Stimulated activated CD8-positive, alpha-beta memory T cell treated with anti-CD3 and anti-CD28 coated beads, Interleukin-15, amount 100 ng/mL, for 1 hour (primary cell): ENCODE measurements at places on chromosomes 6 and 20.

DNA sequence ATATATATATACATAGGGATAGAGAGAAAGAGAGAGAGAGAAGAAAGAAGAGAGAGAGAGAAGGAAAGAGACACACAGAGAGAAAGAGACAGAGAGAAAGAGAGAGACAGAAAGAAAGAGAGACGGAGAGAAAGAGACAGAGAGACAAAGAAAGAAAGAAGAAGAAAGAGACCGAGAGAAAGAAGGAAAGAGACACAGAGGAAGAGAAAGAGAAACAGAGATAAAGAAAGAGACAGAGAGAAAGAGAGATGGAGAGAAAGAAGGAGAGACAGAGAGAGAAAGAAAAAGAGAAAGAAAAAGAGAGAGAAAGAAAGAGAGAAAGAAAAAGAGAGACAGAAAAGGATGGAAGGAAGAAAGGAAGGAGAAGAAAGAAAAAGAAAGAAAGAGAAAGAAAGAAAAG is 46.9 kb upstream of the TASP1 start:
- no peak for DNase-seq

GRCh38 chr6:37987559-37987958 is 168.0 kb downstream of the ZFAND3 start:
- no peak for DNase-seq

GRCh38 chr6:8481727-8482126 is 46.4 kb upstream of the SLC35B3 start:
- no peak for DNase-seq

- DNase-seq: no peak
These were observed 144.7 kb downstream of the SCML4 start for GRCh38 chr6:107679457-107679856.

DNA sequence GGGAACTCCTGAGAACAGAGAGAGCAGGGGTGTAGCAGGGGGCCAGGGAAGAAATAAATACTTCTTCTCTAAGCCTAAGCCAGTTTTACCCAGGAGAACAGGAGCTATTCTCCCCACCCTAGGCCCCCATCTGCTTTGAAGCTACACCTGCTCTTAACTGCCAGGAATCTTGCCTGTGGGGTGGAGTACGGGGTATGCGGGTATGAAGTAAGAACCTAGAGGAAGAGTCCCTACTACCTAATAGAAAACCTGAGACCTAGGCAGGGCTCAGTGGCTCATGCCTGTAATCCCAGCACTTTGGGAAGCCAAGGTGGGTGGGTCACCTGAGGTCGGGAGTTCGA is 1.5 kb downstream of the SLC29A1 start:
- no peak for DNase-seq

GRCh38 chr6:121522265-121522664 is 86.8 kb downstream of the GJA1 start:
- no peak for DNase-seq

- no peak for DNase-seq
These were observed 18.0 kb upstream of the TBC1D22B start for GRCh38 chr6:37239526-37239925.

GRCh38 chr6:41453244-41453643 is 92.9 kb upstream of the FOXP4 start:
- DNase-seq: no peak

GRCh38 chr6:78864957-78865356 is 2.4 kb upstream of the IRAK1BP1 start:
- DNase-seq: no peak

DNA sequence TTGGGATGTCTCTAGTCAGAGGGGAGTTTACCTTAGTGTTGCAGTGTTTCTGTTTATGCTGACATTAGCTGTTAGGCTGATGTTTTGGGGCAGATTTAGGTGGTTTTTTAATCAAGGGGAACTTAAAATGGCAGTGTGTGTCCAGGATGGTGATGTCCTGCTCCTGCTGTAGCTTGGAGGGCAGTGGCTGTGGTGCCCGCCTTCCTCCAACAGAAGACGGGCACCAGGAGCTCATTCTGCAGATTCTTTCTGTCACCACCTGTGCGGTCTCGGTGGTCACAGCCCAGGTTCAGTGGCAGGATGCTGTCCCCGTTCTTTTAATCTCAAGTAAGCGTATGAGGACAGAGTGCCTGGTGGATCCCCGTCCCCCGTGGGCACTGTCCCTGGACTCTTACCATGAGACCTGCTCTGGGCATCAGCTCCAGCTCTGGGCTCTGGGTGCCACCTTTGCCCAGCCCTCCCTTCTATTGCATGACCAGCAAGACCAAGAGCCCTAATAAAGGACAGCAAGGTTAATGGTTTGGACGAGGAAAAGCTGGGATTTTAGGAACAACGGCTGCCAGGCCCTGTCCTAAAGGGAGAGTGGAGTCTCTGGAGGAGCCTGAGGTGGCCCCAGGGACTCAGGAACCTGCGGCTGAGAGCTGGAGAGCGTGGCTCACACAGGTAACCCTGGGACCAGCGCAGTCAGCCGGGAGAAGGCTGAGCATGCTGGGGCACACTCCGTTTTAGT is 217.3 kb downstream of the ERMARD start:
- DNase-seq: no peak

GRCh38 chr20:5469111-5469510 is 152.4 kb upstream of the PROKR2 start:
- DNase-seq: no peak

DNA sequence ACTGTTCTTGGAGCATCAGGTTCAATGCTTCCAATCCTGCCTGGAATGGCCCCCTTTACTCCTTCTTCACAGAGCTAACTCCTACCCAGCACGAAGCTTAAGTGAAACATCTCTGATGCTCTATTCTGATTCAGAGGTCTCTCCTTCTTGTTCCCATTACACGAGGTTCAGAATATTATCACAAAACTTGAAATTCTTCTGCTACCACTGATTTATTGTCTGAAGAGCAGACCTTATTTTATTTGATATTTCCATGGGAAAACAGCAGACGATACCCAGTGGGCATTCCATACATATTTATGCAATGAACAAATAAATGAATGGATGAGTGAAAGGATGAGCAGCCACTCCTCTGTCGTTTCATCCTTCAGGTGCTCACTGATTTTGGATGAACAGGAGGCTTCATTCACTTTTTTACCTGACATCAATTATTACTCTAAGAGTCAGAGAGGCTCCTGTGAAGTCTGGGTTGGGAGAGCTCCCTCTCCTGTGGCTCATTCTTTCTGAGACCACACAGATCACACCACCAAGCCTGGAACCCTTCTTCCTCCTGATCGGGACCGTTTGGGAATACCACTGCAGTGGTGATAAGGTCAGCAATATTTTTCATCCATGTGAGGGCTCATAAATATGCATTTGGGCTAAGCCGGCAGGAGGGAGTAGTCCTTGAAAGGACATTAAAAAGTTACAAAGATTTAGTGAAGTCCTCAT is 25.8 kb downstream of the SMLR1 start:
- DNase-seq: no peak

DNA sequence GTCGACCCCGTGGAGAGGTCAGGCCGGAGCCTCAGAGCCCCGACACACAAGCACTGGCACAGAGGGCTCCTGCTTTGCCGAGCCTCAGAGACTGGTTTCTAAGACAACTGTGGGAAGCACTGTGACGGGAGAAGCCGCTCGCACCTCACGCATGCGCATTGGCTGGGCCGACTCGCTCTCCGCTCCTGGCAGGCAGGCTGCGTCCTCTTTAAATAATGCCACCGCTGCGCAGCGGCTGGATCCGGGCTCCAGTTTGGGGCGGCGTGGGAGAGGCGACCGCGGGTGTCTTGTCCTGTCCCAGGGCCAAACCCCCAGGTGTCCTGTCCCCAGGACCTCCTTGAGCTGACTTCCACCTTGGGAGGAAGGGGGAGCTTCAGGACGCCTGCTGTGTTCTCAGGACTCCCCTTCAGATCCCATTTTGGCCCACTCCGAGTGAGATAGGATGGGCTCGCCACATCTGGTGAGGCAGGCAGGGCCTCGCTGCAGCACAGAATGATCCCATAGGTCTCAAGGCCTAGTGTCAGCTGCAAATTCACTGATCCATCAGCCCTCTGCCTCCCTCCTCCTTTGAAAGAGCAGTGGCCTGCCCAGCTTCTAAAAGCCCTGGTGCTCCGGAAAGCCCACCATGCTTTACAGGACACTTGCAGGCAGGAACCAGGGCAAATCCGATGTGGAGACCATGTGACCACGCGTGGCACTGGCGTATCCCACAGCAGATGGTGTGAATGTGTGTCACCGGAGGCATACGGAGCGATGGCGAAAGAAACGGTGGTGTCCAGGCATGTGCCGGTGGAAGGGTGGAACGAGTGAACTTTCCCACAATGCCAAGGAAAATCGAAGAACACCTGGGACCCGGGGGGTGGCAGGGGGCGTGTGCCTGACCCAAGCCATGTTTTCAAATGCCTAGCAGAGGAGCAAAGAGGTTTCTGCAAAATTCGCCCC is 169.3 kb upstream of the ZNF337 start:
- no peak for DNase-seq

GRCh38 chr20:46434597-46434996 is 28.2 kb upstream of the ELMO2 start:
- no peak for DNase-seq

GRCh38 chr20:61808447-61808846 is 257.2 kb downstream of the TAF4 start:
- DNase-seq: no peak

GRCh38 chr6:84583784-84584183 is 180.6 kb downstream of the TBX18 start:
- DNase-seq: no peak

- no peak for DNase-seq
These were observed 104.4 kb upstream of the PRL start for GRCh38 chr6:22401206-22401605.

DNA sequence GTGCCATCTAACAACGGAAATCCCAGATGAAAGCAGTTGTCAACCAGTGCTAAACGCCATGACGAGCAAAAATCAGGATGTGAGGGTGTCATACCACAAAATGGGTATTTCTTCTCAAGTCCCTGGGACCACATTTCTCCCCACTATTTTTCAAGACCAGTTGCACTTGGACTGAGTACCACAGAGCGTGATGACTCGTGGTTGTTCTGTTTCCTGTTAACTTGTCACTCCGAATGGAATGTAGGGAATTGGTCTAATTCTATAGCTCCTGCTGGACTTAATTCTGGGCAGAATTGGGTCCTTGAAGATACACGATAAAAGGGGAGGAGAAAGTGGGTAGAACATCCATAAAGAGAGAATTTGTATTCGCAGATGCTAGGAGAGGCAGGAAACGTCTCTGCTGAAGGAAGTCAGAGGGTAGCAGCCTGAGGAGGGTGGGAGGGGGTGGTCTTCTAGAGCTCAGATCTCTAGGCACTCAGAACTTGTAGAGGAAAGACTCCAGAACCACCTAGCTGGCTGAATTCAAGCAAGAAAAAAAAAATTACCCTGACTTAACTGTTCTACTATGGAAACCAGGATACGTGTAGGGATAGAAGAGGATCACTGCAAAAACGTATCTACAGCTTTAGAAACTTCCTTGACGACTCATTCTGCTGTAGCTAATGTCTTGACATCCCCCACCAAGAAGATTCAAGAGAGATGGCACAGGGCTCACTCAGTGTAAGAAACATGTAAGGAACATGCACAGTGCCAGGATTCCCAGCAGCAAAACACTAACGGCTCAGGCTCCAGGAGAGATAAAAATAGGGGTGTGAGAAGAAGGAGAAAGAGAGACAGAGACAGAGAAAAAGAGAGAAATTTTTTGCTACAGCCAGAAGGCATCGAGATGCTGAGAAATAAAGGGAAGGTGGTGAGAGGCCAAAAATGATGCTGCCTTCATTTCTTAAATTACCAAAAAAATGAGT is 494.7 kb downstream of the CD83 start:
- no peak for DNase-seq

GRCh38 chr6:84605298-84605697 is 159.1 kb downstream of the TBX18 start:
- no peak for DNase-seq

- no peak for DNase-seq
These were observed 255.5 kb upstream of the PLN start for GRCh38 chr6:118292558-118292957.

DNA sequence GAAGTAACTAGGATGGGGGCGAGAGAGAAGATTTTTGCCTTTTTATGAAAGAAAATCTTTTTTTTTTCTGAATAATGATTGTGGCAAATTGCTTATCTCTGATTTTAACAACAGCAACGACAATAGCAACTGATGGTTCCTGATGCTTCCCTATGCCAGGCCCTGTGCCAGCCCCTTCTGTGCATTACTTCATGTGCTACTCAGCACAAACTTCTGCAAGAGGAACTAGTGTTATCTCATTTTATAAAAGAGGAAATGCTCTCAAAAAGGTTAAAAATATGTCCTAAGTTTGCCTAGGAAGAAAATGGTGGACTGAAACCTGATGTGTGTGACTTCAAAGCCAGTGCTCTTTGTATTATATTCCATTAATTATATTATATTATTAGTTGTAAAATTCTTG is 74.0 kb upstream of the RALGAPA2 start:
- no peak for DNase-seq

- DNase-seq: no peak
These were observed 217.3 kb downstream of the LRFN2 start for GRCh38 chr6:40369891-40370290.

DNA sequence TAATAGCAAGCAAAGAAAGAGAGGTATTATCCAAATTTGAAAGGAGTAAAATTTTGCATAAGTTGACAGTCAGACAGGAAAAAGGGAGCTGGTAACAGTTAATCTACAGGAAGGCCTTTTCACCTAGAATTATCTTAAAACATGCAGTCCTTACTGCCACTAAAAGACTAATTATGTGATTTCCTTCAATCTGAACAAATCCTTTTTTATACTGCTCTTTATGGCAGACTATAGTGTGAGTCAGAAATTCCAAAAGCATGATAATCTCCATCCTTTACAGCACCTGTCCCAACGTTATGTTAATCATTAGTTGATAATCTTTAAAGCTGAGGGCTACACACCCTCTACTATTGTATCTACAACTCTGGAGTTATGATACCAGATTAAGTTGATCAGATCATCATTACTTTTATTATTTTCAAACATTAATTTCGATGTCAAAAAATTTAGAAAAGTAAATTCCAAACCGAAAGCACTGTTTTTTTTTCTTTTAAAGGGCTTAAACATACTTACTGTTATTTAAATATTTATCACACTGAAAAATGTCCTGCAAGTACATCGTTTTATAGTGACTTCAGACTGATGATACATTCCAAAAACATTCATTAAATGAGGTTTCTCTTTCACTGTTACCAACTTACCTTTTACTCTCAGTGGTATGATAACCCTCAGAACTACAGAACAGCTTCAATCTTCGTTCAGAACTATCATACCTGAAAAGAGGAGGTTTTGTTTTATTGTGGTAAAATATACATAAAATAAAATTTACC is 33.2 kb upstream of the AKAP7 start:
- DNase-seq: no peak
